ENCODE measurements at places on chromosomes 6 and 20.

DNA sequence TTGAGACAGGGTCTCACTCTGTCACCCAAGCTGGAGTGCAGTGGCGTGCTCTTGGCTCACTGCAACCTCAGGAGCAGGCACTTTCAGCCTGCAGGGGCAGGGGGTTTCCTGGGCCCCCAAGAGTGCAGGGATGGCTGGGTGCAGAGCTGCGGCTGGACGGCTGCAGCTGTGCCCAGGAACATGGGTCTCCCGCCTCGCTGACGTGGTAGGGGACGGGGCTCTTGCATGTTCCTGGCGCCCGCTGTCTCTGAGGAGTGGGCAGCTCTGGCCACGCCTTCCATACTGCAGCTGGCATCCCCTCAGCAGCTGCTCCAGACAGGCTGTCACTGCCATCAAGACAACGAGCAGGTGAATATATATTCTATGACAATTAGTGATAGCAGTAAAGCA lies 2.2 kb upstream of the DEK start:
- DNase-seq, result no peak
- no peak overlapping the region for H3K27ac ChIP-seq
- H3K36me3 ChIP-seq, result peaks cover 30% of the 10 kb centered on the region
- no peaks in the 10 kb centered on the region for H3K27me3 ChIP-seq
- no peak overlapping the region for H3K4me3 ChIP-seq

DNA sequence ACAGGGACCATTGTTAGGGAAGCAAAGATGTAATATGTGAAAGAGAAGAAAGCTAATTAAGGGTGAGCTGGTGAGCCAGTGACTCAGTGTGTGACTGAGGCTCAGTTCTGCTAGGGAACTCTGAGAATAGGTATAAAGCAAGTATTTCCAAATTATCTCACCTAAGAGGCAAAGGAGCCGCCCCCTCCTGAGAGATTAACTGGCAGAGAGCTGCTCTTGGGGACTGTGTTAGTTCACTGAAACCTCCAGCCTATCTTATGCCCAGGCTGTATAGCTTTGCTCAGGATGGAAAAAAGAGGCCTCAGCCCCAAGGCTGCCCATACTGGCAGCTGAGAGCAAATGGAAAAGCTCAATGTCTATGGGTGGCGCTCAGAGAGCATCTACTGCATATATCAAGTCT lies 152.0 kb downstream of the PAK5 start:
- H3K27me3 ChIP-seq, result no peaks in the 10 kb centered on the region
- no peak overlapping the region for H3K27ac ChIP-seq
- H3K36me3 ChIP-seq, result no peaks in the 10 kb centered on the region
- DNase-seq, result no peak
- H3K4me3 ChIP-seq, result no peak overlapping the region
- H3K4me1 ChIP-seq, result no peaks in the 10 kb centered on the region

GRCh38 chr6:135014353-135014832 lies 40.2 kb downstream of the HBS1L start:
- H3K4me3 ChIP-seq, result peak overlapping the region; percentile 26
- peak overlapping the region; percentile 83 for H3K27ac ChIP-seq
- peaks cover 64% of the 10 kb centered on the region for H3K4me1 ChIP-seq
- no peak for DNase-seq

GRCh38 chr20:7866285-7866684 lies 74.0 kb downstream of the HAO1 start:
- H3K27me3 ChIP-seq, result no peaks in the 10 kb centered on the region
- DNase-seq, result no peak
- H3K4me1 ChIP-seq, result no peaks in the 10 kb centered on the region
- no peaks in the 10 kb centered on the region for H3K36me3 ChIP-seq
- no peak overlapping the region for H3K4me3 ChIP-seq
- H3K27ac ChIP-seq, result no peak overlapping the region

GRCh38 chr20:10487142-10488136 lies 52.3 kb downstream of the SLX4IP start:
- H3K27me3 ChIP-seq, result no peaks in the 10 kb centered on the region
- no peak overlapping the region for H3K27ac ChIP-seq
- H3K36me3 ChIP-seq, result no peaks in the 10 kb centered on the region
- no peak overlapping the region for H3K4me3 ChIP-seq

DNA sequence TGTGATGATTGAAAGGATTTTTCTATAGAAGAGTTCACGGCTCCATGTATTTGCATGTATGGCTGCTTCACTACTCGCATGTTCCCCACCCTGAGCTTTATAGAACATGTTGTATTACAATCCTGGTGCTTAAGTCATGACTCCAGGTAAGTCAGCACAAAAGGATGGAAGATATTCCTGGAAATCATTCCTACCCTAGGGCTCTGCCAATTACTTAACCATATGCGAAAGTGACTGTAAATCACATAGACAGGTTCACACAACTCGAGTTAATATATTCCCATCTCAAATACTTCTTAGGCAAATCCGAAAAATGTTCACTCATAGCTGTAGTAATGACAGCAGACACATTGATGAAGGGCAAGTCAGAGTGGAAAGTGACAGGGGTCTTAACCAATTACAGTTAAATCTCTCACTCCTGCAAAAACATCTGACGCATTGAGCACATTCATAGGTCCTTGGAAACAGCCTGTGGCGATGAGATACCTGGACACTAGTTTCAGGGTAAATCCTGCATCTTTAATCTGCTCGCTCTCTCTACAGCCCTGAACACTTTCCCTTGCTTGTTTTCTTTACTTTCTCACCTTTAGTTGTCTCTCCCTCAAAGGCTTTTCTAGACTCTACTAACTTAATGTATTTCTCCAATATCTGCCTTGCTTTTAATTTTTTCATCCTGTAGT lies 35.1 kb downstream of the RNF217 start:
- H3K4me1 ChIP-seq, result no peaks in the 10 kb centered on the region
- H3K4me3 ChIP-seq, result no peak overlapping the region
- H3K27ac ChIP-seq, result no peak overlapping the region

DNA sequence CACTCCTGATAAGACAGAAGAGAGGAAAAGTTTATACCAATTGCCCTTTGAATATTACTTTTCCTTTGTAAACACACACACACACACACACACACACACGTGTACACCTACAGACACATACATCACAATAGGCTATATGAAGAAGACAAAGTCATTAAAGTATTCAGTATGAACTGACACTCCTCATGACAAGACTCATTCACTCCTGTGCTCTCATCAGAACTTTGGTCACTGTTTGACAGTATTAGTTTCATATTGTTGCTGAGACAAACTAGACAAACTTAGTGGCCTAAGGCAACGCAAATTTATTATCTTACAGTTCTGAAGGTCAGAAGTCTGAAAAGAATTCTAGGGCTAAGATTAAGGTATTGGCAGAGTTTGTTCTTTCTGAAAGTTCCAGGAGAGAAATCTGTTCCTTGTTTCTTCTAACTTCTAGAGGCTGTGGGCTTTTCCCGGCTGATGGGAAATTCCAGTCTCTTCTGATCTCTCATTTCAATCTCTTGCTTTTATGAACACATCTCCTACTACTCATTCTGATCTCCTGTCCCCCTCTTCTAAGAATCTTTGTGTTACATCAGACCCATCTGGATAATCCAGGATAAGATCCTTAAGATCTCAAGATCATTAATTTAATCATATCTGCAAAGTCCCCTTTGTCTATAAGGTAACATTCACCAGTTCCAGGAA lies 171.3 kb downstream of the HACE1 start:
- H3K36me3 ChIP-seq, result no peaks in the 10 kb centered on the region
- no peak for DNase-seq
- peak overlapping the region; percentile 4 for H3K27ac ChIP-seq
- H3K27me3 ChIP-seq, result no peaks in the 10 kb centered on the region
- H3K4me3 ChIP-seq, result no peak overlapping the region

- H3K27me3 ChIP-seq, result no peaks in the 10 kb centered on the region
- peak overlapping the region; percentile 48 for H3K4me3 ChIP-seq
- DNase-seq, result peak; percentile 42
- peaks cover 79% of the 10 kb centered on the region for H3K4me1 ChIP-seq
Observed at GRCh38 chr6:33696548-33697518, 14.7 kb downstream of the UQCC2 start.

DNA sequence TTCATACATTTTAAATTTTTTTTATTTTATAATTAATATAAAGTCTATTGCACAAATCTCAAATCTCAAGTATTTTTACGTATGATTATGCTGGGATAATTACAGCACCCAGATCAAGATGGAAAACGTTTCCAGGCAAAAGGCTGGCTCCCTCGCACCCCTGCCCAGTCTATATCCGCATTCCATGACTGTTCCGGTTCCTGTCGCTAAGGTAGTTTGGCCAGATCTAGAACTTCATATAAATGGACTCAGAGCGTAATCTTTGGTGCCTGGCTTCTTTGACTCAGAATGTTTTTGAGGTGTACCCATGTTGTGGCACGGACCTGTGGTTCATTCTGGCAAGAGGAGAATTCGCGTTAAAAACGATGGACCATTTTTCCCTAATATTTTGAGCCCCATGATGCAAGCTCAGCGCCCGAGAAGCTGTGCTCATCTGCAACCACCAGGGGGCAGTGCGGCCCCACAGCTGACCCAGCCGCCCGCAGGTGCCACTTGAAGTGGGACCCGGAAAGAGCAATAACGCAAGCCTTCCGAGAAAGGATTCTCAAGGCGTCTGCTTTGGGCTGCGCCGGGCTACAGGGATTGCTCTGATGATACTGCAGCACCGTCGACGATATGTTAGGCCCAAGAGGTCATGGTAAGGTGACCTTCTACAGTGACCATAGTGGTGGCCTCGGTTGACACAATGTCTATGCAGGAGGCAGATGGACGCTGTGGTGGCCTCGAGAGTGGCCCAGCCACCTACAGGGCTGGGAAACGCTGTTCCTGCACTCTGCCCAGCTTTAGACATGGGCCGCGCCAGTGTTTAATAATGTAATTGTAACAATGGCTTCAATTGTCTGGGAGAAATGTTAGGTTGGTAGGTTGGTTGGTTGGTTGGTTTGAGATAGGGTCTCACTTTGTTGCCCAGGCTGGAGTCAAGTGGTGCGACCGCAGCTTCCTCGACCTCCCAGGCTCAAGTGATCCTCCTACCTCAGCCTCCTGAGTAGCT lies 160.1 kb downstream of the ZMYND8 start:
- peak; percentile 80 for DNase-seq
- H3K4me1 ChIP-seq, result peaks cover 20% of the 10 kb centered on the region
- H3K27ac ChIP-seq, result peak overlapping the region; percentile 59
- H3K36me3 ChIP-seq, result no peaks in the 10 kb centered on the region
- peaks cover 4% of the 10 kb centered on the region for H3K27me3 ChIP-seq

DNA sequence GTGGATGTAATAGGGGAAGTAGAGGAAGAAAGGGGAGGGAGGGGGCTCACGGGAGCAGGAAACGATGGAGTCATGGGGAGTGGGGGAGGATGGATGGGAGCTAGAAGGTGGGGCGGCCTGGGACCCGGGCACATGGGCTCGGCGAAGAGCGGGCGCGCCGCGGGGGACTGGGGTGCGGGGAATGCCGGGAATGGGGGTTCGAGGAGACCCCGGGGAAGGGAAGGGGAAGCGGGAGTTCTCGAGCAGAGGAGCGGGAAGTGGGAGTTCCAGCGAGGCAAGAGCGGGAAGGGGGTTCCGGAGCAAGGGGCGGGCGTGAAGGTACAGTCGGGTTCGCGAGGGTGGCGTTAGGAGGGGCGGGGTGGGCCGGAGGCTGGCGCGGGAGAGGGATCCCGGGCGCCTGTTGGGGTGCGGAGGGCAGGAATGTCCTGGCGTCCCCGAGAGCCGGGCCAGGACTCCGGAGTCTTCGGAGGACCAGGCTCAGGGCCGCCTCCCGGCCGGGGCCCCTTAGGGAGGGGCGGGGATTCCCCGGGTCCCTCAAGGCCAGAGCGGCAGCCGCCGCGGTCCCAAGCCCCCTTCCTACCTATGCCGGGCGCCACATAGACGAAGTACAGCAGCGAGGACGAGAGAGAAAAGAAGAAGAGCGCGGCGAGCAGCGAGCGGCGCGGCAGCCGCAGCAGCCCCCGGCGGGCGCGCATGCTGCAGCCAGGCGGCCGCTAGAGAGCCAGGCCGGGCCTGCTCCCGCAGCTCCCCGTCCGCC lies 504 bp downstream of the B4GALT5 start:
- peak overlapping the region; percentile 93 for H3K27ac ChIP-seq
- H3K36me3 ChIP-seq, result peaks cover 26% of the 10 kb centered on the region
- H3K4me3 ChIP-seq, result peak overlapping the region; percentile 89
- H3K27me3 ChIP-seq, result no peaks in the 10 kb centered on the region

DNA sequence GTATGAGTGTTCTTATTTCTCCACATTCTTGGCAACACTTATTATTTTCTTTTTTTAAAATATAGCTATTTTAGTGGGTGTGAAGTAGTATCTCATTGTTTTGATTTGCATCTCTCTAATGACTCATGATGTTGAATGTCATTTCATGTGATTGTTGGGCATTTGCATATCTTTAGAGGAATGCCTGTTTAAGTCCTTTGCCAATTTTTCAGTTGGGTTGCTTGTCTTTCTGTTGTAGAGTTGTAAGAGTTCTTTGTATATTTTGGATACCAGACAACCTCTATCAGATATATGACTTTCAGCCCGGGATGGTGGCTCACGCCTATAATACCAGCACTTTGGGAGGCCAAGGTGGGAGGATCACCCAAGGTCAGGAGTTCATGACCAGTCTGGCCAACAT lies 5.1 kb upstream of the POPDC3 start:
- peaks cover 48% of the 10 kb centered on the region for H3K27me3 ChIP-seq
- no peak overlapping the region for H3K27ac ChIP-seq
- no peaks in the 10 kb centered on the region for H3K36me3 ChIP-seq
- H3K4me3 ChIP-seq, result no peak overlapping the region
- DNase-seq, result no peak

- no peak overlapping the region for H3K27ac ChIP-seq
- no peaks in the 10 kb centered on the region for H3K36me3 ChIP-seq
- no peaks in the 10 kb centered on the region for H3K27me3 ChIP-seq
- no peak for DNase-seq
Observed at GRCh38 chr6:70150521-70150920, 152.4 kb downstream of the COL9A1 start.

- no peak for DNase-seq
- no peak overlapping the region for H3K27ac ChIP-seq
- no peaks in the 10 kb centered on the region for H3K4me1 ChIP-seq
- H3K27me3 ChIP-seq, result no peaks in the 10 kb centered on the region
- no peak overlapping the region for H3K4me3 ChIP-seq
Observed at GRCh38 chr6:89458704-89459103, 25.8 kb downstream of the ANKRD6 start.

- H3K27me3 ChIP-seq, result no peaks in the 10 kb centered on the region
- peaks cover 2% of the 10 kb centered on the region for H3K4me1 ChIP-seq
- no peak overlapping the region for H3K4me3 ChIP-seq
- H3K27ac ChIP-seq, result no peak overlapping the region
Observed at GRCh38 chr6:52726741-52727535, 36.3 kb downstream of the GSTA2 start.

- H3K4me1 ChIP-seq, result peaks cover 1% of the 10 kb centered on the region
- H3K27me3 ChIP-seq, result no peaks in the 10 kb centered on the region
- H3K27ac ChIP-seq, result no peak overlapping the region
- no peak overlapping the region for H3K4me3 ChIP-seq
- no peak for DNase-seq
Observed at GRCh38 chr6:81995548-81996289, 243.2 kb upstream of the TENT5A start.

DNA sequence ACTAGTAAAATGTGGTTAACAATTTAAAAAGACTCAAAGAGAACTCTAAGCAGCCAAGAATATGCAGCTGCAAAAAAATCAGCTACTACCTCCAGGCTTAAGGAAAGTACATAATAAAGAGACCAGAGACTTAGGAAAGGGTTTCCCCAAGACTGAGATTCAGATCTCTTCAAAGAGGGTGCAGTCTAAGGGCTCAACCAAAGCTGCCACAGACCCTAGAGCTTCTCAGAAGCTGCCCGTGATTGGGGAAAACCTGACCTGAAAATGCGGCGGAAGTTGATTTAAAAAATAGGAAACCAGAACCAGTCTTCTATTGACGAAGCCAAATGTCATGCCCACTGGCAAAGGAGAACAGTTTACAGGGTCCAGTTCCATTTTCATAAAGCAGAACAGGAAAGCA lies 516.8 kb upstream of the MARCKS start:
- no peaks in the 10 kb centered on the region for H3K4me1 ChIP-seq
- DNase-seq, result no peak
- no peak overlapping the region for H3K4me3 ChIP-seq
- no peaks in the 10 kb centered on the region for H3K27me3 ChIP-seq
- no peak overlapping the region for H3K27ac ChIP-seq
